ENCODE measurements at places on chromosomes 5 and 9.

GRCh38 chr5:154467655-154468354 lies 10.2 kb downstream of the HAND1 start:
- DNase-seq: peak; percentile 94

GRCh38 chr5:99054972-99055371 lies 126.2 kb upstream of the CHD1 start:
- DNase-seq: no peak

DNA sequence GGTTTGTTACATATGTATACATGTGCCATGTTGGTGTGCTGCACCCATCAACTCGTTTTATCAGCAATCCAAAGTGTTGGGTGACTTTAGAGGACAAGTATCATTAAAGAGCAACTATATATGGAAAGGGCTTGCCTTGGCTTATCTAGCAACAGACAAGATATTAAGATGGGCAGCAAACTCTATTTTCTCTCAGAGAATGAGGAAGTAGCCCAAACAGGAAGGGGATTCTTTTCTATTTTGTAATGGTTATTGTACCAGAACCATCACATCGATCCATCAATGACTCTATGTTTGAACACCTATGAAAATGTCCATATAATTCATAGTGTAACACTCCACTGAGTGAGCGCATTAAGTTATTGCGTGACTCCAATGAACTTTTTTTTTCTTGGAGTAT lies 260.1 kb upstream of the SLC24A2 start:
- no peak for DNase-seq

DNA sequence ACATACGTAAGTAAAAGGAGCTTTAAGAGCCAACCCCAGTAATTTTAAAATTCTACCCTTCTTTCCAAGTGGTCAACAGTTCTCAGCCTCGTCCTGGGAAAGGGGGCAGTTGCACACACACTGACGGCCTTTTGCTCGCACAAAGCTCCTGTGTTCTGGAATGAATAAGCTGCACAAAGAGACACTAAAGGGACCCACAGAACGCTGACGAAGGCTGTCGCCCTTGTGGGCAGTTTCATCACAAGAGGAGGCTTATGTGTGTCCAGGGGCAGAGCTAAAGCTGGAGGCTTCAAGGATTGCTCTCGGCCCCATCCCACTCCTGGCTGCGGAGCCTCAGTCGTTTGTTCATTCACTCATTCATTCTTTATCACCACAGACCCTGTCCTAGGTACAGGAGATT lies 67.0 kb upstream of the NEK6 start:
- no peak for DNase-seq

DNA sequence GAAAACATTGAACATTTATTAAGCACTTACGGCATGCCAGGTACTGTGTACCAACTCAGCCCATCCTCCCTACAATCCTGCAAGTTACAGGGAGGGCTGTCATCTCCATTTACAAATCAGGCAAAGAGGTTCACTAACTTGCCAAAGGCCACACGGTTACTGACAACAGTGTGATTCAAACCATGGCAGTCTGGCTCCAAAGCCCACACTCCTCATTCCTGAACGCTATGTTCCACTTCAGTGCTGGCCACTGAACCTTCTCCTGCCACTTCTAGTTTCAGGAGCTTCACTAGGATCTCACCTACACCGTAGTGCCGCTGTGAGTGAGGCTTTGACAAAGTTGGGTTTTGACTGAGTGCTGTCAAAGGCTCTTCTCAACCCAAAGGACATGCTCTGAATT lies 7.2 kb upstream of the LIFR start:
- no peak for DNase-seq

DNA sequence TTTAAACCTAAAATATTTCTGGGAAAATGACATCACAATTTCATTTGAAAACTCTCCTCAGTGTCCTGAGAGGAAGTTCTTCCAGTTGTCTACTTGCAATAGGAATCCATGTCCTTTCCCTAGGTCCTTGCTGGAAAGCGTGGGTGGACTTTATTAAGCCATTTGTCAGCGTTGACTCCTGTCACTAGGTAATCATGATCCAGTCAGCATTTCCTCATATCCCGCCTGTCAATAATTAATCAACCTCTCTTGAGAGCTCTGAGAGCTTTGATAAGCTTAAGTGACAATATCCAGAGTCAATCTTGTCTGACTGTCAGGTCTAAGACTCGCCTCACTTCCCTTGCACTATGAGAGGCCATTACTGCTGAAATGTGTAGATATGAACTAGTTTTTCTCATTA lies 107.2 kb upstream of the SLIT3 start:
- DNase-seq: peak; percentile 7

DNA sequence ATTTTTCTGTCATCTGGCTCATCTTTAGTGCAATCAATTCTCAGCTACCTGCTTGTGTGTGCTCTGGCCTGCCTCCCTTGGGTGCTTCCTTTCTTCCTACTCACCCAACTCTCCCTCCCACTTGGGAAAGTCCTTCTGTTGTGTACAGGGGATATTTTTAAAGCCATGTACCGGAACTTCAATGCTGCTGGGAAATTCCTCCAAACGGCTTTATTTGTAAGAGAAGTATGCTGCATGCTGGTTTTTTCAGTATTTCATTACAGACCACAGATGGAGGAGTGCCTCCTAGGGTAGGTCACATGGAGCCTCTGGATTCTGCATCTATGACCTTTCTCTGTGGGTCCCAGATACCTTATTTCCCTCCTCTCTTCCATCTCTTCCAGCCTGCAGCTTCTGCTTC lies 5.4 kb upstream of the HMHB1 start:
- DNase-seq: no peak

GRCh38 chr5:34500236-34500847 lies 155.8 kb upstream of the RAI14 start:
- DNase-seq: no peak

DNA sequence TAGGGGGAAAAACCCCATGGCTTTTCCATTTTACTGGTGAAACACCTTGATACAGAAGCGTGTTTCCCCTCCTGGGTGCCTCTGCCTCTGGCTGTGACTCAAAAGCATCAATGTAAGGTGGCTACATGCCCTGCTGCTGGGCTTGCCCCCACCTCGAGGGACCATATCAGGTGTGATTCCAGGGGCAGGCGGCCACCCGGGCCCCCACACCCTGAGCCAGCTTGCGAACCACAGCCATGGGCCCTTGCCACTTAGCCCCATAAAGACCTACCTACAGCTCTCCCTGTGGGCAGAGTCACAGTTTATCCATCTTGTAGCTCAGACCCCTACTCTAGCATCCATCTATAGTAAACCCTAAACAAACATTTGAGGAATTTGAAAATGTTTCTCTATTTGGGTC lies 10.8 kb downstream of the SHC3 start:
- no peak for DNase-seq

DNA sequence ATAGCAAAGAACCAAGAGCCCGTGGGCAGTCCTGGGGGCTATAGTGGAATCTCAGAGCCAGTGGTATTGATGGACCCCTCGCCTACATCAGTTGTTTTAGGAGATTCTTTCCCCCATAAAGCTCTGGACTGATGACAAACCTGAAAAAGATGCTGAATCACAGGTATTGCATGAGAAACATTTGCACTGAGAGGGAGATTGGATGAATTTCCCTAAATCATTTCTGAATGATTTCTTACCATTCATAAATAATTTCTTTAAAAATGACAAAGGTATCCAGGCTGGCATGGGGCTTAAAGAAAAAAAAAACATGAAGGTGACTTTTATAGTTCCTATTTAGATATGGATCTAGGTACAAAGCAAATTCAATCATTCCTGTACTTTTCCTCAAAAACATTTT lies 54.0 kb upstream of the SLIT3 start:
- DNase-seq: peak; percentile 18

DNA sequence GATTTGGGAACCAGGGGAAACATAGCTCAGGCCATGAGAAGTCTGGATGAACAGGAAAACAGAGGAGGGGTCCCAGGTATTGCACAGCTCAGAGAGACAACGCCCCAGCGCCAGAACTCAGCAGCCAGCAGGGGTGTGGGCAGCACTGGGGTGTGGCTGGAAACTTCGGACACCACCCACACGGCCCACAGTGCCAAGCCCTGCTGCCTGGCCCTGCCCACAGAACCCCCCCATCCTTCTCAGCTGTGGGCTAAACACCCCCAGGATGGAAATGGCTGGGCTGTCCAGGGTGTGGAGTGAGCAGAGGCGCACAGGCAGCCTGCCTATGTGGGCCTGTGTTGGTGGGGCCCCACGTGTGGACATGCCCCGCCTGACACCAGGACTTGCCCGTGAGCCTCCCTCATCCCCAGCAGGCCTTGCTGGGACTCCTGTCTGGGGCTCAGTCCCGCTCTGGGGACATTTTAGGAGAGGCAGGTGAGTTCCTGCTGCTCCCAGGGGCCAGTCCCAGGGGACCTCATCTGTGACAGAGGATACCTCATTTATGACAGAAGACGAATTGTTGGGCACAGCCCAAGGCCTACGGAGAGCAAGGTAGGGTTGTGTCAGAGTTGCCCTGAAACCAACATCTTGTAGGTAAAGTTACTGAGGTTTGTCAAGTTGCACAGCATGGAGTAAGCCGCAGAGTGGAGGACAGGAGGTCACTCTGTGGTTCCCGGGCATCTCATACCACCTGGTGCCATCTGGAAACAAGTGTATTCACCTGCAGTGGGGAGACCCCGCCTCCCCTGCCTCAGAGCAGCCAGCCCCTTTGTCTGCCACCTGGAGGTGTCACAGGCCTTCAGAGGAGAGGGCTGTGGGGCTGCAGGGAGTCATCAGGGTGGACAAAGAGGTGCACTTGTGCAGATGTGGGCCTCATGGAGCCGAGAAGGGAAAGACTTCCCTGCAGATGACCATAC lies 183.2 kb downstream of the AUH start:
- DNase-seq: no peak

DNA sequence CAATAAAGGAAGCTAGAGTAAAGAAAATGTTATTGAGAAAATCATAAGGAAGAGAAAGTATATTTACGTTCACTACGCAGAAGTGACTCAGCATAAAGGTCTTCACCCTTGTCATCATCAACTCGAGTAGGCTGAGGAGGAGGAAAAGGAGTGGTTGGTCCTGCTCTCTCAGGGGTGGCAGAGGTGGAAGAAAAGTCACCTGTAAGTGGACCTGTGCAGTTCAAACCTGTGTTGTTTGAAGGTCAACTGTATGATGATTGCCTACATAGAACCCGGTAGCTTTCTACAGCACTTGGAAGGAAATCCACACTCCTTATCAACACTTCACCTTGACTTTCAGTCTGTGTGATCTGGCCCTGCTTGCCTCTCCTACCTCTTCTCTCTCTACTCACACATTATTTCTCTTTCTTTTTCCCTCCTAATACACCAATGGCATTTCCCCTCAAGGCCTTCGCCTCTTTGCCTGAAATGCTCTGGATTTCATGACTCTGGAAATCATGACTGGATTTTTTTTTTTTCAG lies 109.3 kb upstream of the CPEB4 start:
- no peak for DNase-seq

- no peak for DNase-seq
These were observed 1428.2 kb downstream of the CDH12 start for GRCh38 chr5:21424907-21425306.

DNA sequence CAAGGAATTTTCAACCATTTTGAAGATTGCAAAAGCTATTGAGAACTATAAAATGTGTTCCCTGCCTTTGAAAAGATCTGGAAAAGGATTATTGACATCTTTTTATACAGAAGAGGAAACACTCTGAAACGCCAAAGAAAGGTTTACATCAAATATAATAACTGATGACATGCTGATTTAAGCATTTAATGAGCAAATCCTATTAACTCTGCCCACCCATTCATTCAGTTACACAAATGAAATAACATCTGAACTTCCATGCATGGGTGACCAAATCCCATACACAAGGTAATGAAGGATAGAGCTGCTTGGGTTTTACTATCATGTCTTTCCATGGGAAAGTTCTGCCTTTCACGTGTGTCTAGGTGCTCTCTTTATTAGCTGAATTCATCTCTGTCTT lies 589.4 kb upstream of the WWC1 start:
- DNase-seq: no peak

DNA sequence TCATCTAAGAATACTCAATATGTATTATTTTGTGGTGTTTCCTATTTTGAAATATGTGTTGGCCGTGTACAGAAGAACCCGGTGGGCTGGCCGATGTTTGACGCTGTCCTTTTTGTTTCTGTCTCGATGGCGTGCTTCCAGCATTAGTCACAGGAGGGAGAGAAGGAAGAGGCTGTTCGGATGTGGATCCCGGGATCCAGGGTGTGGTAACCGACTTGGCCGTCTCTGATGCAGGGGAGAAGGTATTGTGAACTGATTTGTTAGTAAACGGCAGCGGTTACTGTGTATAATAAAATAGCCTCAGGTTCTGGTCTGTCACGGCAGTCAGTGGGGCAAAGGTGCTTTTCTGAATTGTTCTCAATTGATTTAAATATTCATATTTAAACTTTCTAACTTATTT lies 275.0 kb downstream of the ARHGEF28 start:
- peak; percentile 78 for DNase-seq

DNA sequence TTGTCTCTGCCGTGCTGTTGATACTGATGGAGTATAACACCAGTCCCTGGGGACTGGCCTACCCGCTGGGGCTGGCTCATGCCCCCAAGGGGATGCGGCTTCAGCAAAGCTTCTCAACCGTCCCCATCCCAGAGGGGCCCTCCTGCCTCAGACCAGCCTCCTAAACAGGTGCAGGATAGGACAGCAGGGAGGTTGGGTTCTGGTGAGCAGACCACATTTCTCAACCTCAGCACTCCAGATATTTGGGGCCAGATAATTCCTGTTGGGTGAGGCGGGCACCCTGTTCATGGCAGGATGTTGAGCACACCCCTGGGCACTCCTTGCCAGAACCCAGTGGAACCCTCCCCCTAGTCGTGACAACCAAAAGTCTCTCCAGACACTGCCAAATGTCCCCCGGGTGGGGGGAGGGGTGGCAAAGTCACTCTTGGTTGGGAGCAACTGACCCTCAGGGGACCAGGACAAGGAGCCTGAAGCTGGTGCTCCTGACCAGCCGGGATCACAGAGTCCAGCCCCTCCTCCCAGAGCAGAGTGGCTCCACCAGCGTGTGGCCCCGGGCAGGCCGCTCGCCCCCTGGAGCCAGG lies 107.8 kb downstream of the ZNF354C start:
- DNase-seq: no peak

GRCh38 chr5:25448646-25449045 lies 803.9 kb upstream of the CDH10 start:
- DNase-seq: no peak

DNA sequence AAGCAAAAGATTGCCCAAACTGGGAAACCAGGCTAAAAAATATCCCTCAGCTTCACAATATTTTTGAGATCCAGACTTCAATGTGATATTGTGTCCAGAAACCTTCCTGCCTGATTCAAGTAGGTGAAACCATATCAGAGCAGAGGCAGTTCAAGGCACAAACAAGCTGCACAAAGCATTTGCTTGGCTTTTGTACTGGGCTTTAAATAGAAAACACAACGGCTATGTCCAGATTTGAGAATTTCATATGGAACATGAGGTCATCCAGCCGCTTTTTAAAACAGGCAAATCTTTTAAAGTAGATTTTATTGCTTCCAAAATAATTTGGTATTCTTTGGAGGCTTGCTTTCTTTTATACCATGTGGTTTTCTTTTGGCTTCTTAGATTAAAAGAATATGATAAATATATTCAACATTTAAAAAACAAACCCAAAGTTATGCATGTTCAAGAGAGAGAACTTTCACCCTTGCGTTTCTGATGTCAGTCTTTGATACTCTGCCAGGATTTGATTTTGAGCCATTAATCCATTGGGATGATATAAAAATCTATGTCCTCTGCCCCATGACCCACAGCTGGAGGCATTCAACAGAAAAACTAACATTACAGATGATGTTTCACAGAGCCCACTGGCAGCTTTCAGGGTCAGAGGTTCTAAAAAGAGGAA lies 29.0 kb upstream of the CCDC112 start:
- no peak for DNase-seq
